ENCODE measurements at places on chromosomes 11 and 22.

GRCh38 chr22:35197071-35197470 is 60.2 kb upstream of the HMGXB4 start:
- DNase-seq, result no peak

- no peak for DNase-seq
Observed at GRCh38 chr22:16965083-16965482, 42.9 kb downstream of the GAB4 start.

DNA sequence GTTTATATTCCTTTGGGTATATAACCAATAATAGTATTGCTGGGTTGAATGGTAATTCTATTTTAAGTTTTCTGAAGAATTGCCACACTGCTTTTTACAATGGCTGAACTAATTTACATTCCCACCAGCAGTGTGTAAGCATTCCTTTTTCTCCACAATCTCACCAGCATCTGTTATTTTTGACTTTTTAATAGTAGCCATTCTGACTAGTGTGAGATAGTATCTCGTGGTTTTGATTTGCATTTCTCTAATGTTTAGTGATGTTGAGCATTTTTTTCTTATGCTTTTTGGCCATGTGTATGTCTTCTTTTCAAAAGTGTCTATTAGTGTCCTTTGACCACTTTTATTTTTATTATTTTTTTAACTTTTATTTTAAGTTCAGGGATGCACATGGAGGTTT is 275.3 kb downstream of the METTL15 start:
- DNase-seq, result no peak

GRCh38 chr11:128843198-128843785 is 23.8 kb downstream of the KCNJ1 start:
- no peak for DNase-seq

DNA sequence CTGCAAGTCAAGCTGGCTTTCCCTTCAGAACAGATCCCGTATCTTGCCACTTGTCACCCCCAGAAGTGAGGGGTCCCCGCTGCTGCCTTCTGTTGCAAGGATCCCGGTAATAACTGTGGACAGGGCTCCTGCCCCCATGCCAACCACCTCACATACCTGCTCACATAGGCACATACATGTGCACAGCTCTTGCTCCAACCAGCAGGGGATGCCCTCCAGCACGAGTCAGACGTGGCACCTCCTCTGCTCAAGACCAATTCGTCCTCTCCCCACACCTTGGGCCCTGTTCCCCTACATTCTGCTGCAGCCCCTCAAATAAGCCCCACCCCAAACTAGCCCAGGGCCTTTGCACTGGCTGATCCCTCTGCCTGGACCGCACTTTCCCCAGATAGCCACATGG is 163.3 kb downstream of the CRYBB2 start:
- no peak for DNase-seq

GRCh38 chr22:28648792-28649191 is 30.8 kb downstream of the TTC28 start:
- DNase-seq, result no peak

- DNase-seq, result no peak
Observed at GRCh38 chr11:19919050-19919561, 206.5 kb downstream of the NAV2 start.

DNA sequence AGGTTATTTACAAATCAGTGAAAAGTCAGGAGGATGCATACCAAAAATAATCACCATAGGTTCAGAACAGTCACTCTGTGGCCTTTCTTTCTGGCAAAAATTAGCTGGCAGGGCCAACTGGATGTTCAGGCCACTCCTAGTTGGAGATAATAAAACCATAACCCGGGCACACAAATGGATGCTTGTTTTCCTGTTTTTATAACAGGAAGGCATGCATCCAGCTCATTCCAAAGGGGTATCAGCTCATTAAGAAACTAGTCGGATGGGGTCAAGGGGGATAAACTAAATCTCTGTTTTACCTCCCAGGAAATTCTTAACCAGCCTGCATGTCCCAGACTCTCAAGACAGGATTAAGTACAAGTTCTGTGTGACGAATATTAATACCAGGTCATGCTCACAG is 81.0 kb downstream of the FBXO7 start:
- DNase-seq, result no peak

GRCh38 chr11:62124186-62125113 is 639 bp downstream of the INCENP start:
- peak; percentile 52 for DNase-seq

- DNase-seq, result no peak
Observed at GRCh38 chr11:96642583-96642982, 252.8 kb downstream of the JRKL start.

GRCh38 chr11:56885177-56885576 is 103.5 kb upstream of the OR5AK2 start:
- DNase-seq, result no peak

GRCh38 chr22:23376256-23376655 is 195.9 kb downstream of the BCR start:
- DNase-seq, result peak; percentile 23

DNA sequence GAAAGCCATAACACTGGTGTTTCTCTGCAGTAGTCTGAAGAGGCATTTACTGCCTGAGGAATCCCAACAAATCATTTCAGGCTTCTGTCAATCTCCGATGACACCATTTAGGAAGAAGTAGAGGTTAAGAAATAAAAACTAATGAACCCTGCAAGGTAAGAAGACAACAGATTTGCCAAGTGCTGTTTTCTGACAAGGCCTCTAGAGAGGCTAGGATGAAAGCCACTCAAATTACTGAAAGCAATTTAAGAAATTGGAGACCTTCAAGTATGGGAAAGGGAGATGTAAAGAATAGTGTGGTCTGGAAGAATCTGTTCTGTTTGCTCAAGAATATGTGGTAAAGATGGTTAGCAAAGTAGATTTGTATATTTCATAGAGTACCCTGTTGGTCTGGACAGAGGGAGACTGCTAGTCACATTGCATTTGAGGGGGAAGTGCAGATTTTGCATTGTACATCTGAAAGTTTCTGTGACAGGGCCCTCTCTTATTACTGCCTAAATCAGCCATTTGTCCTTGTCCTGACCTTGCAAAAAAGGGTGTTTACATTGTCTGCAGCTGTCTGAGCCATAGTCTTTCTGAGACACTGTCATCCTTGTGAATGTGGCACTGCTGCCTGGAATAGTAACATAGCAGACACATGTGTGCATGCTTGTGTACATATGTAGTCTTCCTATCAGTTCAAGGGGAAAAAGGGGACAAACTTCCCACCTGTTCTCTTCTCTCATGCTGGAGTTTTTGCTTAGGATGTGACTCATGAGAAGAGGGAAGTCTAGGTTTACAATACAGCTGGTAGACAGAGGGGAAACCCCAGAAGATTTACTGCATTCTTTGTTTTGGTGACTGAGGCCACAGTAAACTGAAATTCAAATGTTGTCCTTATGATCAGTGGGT is 640.2 kb upstream of the KIRREL3 start:
- DNase-seq, result no peak

Measured in T-helper 2 cell treated with Interferon-gamma antibody and Interleukin-4, amounts not matched to agents 5 μg/mL and 100 μg/mL, for 36 hours (primary cell).